NCI-H2029 (cell line): ENCODE measurements at places on chromosomes 5 and 9.

GRCh38 chr9:105121861-105122430 is 122.5 kb upstream of the SLC44A1 start:
- no peak for DNase-seq

DNA sequence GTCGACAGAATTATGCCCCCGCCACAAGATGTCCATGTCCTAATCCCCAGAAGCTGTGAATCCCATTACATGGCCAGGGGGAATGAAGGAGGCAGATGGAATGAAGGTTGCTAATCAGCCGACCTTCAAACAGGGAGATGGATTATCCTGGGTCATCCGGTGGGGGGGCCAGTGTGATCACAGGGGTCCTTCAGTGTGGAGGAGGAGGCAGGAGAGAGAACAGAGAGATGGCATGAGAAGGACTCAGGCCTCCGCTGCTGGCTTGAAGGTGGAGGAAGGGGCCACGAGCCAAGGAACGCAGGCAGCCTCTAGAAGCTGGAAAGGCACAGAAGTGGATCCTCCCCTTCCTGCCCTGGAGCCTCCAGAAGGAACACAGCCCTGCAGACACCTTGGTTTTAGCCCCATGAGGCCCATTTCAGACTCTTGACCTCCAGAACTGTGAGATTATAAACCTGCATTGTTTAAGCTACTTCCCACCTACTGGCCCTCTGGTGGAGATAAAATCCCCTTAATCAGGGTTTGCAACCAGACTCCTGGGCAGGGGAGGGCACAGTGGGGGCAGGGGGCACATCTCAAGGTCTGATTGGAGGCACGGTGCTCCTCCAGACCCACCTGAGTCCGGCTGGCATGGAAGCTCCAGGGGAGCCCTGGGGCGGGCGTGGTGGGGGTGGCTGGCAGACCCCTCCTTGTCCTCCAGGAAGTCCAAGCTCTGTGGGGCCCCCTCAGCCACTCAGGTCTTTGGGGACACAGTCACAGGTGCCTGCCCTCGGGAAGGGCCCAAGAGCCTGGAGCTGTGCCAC is 13.8 kb downstream of the PTGES2 start:
- DNase-seq = no peak

DNA sequence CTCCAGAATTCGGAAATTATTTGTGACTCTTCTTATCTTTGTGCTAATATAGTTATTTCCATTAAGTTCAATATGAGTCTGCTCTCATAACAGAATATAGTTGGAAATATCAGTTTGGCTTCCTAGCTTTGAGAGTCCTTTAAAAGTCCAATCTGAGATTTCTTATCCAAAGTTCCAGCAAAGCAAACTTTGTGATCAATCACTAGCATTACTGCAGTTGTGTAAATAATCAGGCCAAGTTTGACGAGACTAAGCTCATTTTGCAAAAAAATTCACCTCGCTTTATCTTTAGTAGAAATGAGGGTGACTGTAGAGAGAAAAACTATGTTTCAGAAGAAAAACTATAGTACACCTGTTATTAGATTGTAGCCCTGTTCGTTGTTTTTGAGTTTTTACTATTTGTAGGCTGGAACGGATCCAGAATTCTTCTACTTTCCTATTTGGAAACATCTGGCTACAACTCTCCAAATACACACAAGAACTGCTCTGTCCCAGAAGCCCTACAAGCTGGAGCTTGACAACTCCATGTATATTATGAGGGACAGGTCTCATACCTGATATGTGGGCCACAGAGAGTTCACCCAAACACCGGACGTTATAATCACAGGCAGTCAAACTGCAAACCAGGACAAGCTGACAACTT is 47.8 kb downstream of the RAPGEF1 start:
- no peak for DNase-seq

DNA sequence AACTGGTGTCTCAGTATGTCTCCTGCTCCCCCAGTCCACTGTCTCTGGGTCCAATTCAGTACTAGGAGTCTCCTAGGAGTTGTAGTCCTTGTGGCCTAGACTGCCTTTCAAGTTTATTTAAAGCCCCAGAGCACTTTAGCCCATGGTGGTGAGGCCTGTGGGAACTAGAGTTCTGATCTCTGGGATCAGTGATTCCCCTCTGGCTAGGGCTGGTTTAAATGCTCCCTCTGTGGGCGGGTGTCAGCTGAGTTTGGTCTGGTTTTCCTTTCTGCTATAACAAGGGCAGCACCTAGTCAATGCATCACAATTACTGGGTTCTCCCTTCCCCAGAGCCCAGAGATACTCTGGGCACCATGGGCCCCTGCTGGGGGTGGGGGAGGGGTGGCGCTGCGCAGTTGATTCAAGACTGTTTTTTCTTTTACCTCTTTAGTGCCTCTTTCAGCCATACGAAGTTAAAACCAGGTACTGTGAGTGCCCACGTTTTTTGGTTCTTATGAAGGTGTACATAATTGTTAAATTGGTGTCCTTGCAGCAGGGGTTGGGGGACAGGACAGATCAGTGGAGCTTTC is 9.3 kb upstream of the SLC36A3 start:
- DNase-seq = no peak

DNA sequence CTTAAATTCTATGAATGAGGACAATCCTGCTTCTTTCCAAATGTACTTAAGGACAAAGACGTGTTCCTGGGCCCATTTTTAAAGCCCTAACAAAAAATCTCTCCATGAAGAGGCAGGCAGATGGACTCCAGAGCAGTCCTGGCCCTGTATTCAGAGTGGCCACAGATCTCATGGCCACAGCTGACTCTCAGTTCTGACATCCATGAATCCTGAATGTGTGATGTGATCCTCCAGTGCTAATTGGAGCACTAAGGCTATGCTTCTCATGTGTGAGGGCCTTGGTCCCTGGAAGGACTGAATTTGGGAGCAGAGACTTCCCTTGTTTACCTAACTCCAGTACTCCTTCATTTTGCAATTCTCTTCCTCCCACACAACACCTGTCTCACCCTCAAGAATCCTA is 373.0 kb downstream of the AGTPBP1 start:
- DNase-seq = no peak

DNA sequence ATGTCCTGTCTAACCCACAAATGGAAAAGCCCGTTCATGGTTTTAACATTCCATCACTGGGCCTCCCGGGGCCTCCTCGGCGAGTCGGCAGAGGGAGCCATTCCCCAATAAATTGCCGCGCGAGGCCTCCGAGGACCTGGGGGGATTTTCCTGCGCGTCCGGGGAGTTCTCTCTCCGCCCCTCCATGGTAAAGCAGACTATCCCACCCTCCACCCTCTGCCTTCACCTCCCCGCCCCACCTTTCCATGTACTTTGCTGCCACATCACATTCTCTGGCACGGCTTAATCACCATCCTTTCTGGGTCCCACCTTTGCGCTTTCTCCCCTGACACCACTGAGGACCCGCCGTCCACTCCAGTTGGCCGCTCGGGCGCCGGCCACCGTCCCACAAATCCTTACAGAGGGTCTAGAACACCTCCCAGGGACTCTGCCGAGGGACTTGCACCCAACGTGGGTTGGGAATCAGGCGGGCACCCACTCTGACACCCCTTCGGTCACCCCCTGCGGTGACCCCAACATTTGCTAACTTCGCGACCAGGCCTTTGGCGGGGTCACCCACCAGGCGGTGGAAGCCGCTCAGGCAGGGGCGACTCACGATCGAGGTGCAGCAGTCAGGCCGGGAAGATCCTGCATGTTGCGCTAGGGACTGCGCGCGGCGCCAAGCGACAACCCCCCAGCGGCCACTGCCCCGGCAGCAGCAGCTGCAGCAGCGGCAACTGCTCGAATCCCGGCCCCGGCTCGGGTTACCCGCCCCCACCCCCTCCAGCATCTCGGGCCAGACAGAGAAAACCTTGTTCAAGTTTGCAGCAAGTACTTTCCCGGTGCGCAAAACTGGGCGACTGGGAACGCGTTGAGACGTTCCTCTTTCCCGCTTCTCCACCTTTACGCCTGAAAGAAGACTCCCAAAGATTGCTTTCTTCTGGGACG is at the start of gene MEGF10:
Gene MEGF10 (plus strand): TSS at position 778 of the 927 bp plus-strand sequence. CDS start 40,513 bp downstream, outside the sequence.
- no peak for DNase-seq

GRCh38 chr5:128539038-128539429 is 989 bp upstream of the FBN2 start:
- DNase-seq = no peak

- DNase-seq = no peak
These were observed 11.6 kb upstream of the CMBL start for GRCh38 chr5:10319202-10319851.

GRCh38 chr9:109444771-109445320 is 53.3 kb downstream of the PTPN3 start:
- DNase-seq = no peak

- DNase-seq = no peak
These were observed 796 bp upstream of the PDLIM7 start for GRCh38 chr5:177498013-177498787.

DNA sequence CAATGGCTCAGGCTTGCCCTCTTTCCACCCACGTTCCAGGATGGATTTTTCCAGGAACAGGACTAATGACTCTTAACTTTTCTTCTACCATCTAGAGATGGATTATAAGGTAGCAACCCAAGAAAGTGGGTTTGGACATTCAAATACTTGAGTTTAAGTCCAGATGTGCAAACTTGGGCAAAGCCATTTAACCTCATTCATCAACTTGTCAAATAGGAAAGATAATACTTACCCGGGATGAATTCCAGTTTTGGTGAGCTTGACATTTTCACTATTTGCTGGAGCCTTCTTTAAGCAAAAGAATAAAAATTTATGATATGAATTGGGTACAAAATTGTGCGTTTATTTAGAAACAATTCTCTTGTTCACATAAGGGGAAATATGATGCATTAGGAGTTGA is 44.3 kb upstream of the ZBED3 start:
- no peak for DNase-seq

DNA sequence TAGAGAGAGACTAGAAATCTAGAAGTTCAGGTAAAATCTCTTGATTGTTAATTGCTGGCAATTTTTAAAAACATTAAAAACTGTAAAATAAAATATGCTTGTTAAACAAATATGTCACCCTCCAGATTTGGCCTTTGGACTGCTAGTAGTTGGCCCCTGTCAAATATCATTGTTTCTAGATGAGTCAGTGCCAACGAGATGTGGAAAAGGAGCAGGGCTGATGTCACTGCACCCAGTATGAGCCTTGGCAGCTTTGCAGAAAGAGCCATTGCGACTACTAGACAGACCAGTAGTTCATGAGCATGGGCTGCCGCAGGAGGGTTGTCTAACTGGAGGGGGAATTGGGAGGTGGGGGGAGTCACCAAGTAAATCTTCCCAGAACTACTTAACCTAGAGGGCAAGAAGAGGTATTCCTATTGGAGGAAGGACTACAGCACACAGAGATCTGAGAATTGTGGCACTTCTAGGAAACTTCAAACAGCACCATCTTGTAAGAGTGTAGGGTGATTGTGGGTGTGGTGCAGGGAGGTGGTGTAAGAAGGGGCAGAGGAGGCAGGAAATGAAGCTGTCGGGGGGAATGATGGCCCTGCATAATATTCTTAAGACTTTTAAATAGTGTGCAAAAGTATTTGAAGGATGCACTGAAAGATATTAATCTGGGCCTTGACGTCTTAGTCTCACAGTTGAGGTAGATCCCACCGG is 7.1 kb upstream of the DOCK2 start:
- no peak for DNase-seq

DNA sequence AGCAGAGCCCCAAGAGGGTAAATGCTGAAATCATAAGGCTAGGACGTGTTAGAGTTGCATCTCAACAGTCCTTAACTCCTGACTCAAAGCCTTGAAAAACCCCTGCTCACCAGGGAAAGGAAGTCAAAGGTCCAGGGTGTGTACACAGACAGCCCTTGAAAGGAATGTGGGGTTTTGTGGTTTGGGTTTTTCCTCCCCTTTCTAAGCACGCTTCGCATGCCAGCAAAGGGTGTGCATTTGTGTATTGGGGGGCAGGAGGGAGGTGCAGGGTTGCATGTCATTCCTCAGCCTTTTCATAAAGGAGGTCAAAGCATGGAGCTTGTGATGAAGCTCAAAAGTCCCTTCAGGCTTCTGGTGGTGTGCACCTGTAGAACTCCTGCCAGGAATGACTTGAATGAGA is 17.3 kb upstream of the XPA start:
- no peak for DNase-seq

DNA sequence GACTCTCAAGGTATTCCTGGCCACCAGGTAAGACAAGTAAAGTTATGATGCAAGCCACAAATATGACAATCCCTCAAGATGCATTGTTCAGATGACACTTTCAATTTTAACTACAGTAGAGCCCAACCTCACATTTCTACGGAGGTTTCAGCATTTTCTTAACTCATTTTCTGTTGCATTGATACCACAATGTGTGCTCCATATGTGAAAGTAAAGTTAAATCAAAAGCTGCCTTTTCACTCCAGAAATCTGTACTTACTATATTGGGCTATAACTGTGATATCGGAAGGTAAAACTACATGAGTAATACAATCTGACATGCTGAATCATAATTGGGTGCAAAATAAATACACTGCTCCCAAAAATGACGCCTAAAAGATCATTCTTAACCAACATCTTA is 333.6 kb upstream of the MEF2C start:
- no peak for DNase-seq

DNA sequence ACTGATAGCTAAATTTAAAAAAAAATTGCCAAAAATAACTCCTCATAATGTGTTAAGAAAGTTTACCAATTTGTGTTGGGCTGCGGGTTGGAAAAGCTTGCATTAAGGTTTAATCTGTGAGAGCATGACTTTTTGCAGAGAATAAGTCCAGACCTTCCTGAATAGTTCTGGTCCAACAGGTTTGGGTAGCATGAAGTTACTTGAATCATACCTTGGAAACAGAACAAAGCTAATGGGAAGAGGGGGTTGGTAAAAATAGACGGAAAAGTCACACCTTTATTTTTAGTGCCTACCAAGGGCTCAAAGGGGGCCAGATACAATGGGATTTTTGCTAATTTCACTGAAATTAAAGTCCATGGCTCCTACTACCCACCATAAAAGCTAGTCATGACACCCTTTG is 17.1 kb upstream of the MATR3 start:
- no peak for DNase-seq

DNA sequence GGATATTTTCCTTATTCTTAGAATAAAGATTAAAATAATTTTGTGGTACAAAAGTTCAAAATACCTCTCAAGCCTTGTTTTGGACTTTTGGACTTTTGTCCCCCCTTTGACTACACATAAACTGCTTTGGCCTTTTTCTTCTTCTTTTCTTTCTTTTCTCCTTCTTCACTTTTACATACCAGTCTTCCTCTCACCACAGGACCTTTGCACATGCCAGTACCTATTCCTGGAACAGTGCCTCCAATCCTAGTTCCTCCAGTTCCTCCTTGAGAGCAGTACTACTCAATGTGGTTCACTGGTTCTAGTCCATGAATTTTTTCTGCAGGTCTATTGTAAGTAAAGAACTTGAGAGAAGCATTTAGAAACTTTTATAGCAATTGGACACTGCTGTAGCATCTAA is 136.5 kb downstream of the STK32A start:
- DNase-seq = no peak

- DNase-seq = no peak
These were observed 146.7 kb downstream of the GPBP1 start for GRCh38 chr5:57320582-57320981.
